ENCODE measurements at places on chromosomes 5 and 9.

- DNase-seq = no peak
Measured at GRCh38 chr9:125137200-125137599, 6.1 kb downstream of the SCAI start.

DNA sequence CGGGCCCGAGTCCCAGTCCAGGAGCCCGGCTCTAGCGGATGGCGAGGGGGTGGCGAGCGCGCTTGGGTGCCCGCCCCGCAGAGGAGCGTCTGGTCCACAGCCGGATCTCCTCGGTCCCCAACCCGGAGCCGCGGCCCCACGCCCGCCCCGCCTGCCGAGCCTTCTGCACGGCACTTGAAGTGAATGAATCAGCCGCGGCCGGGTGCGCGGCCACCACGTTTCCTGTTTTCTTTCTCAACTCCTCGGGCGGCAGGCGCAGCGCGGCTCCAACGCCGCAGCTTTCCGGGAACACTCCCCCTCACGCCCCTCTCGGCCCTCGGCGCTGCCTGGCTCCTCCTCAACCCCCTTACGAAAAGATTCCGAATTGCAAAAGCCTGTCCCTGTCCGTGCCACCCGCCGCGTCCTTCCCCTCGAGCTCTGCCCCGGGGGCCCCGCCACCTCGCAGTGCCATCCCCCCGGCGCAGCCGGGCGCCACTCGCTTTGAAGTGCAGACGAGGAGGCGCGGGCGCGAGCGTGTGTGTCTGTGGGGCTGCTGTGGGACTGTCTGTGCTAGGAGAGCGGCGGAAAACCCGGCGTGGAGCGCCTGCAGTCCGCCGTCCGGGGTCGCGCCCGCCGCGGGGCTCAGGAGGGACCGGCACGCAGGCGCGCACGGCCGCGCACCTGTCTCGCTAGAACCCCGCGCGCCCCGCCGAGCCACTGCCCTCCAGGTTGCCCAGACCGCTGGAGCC lies 456.6 kb downstream of the RAB3C start:
- DNase-seq = peak; percentile 90

GRCh38 chr9:126805554-126806262 lies 868 bp downstream of the ZBTB43 start:
- peak; percentile 77 for DNase-seq

- no peak for DNase-seq
Measured at GRCh38 chr5:57538341-57538955, 55.8 kb upstream of the ACTBL2 start.

- DNase-seq = no peak
Measured at GRCh38 chr9:98136489-98136888, 17.5 kb upstream of the TRIM14 start.

DNA sequence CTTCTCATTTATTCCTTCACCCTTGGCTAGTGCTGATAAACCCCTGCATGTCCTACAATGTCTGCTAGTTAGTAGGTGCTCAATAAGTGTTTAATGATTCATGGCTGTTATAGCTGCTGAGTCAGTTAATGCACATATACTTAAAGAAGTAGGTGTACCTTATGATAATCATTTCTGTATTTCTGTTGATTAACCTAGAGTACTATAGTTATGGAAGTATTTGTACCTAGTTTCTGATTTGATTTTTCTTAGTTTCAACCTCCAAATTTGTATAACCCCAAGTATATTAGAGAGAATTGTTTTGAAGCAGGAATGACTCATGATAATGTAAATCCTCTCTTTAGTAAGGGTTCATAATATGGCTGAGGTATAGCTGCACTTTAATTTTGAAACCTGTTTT lies 8.9 kb downstream of the SMAD5 start:
- no peak for DNase-seq

GRCh38 chr5:38528162-38528703 lies 28.2 kb downstream of the LIFR start:
- DNase-seq = no peak

GRCh38 chr5:149474198-149474597 lies 77.0 kb downstream of the CSNK1A1 start:
- no peak for DNase-seq

- DNase-seq = no peak
Measured at GRCh38 chr9:4828761-4829160, 36.0 kb downstream of the RCL1 start.

DNA sequence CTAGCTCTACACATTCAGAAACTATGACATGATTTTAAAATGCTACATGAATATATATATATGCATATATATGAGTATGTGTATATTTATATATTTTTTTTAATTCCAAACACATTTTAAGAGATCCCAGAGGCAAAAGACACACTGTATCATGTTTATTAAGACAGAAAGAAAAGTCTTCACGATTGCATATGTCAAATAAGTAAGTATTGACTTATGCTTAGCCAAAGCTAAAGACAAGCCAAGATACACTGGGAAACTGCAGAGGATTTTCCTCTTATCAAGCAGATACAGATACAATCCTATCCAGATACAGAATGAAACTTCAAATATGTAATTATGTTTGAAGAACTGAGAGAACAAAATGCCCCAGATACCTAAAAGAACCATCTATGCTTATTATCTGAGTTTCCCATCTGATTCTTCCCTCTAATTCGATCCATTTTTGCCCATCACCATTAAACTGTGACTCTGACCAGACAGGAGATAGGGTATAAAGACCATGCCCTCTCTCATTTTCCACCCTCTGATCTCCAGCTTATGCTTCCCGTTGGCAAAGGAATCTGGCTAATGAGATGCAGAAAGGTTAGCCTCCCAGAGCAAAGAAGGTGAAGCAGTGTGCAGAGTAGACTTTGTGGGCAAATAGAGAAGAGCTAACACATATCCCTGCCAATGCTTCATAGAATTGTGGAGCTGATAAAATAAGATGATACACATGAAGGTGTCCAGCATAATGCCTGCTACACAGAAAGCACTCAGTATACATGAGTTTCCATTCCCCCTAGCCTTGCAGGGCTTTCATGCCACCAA lies 131.0 kb upstream of the TARS1 start:
- DNase-seq = no peak

DNA sequence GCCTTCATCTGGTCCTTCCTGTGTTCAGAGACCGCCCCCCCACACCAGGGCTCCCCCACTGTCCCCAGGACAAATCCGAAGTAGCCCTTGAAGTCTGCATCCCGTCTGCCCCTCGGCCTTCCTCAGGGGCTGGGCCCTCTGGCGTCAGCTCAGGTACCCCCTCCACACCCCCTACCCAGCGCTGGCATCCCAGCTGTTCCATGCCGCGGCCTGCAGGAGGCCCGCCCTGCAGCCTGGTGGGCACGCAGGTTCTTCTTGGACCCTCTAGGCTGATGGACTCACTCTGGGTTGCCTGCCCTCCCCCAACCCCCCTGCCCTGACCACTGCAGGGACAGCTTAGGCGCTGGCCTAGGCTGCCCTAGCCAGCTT lies 6.6 kb downstream of the SLC2A6 start:
- no peak for DNase-seq

DNA sequence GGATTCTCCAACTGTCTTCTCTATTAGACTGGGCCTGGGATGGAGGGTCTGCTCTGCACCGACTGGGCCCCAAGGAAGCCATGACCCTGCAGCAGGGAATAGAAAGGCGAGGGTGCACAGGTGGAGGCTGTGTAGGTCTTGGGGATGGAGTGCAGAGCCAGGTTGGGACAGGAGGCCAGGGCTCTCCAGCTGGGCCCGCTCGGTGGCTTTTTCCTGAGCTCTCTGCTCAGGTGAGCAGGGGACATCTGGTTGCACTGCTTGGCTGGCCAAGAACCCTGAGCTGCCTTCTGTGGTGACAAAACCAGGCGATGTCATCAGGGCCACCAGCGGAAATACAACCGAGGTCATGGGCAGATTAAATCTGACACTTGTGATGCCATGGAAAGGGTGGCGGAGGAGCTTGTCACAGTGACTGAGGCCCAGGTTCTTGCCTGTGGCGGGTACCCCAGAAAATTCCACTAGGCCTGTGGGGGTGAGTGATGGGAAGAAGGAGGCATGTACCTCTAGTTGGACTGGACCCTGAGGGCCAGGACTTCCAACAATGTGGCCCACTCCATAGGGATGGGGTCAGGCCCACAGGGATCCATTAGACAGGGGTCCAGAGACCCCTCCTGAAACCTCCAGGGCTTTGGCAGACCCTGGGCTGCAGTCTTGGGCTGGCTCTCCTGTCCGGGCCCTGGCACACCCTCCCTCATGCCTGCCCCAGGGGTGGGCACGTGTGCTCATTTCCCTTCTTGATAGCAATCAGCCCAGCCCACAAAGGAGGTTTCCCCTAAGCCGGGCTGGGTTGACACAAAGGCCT lies 4.4 kb upstream of the IL3 start:
- peak; percentile 54 for DNase-seq

GRCh38 chr5:13746026-13746425 lies 198.5 kb downstream of the DNAH5 start:
- no peak for DNase-seq

- no peak for DNase-seq
Measured at GRCh38 chr9:29211580-29212396, 1638.5 kb upstream of the C9orf72 start.

- no peak for DNase-seq
Measured at GRCh38 chr9:3906437-3907213, 380.8 kb upstream of the RFX3 start.

DNA sequence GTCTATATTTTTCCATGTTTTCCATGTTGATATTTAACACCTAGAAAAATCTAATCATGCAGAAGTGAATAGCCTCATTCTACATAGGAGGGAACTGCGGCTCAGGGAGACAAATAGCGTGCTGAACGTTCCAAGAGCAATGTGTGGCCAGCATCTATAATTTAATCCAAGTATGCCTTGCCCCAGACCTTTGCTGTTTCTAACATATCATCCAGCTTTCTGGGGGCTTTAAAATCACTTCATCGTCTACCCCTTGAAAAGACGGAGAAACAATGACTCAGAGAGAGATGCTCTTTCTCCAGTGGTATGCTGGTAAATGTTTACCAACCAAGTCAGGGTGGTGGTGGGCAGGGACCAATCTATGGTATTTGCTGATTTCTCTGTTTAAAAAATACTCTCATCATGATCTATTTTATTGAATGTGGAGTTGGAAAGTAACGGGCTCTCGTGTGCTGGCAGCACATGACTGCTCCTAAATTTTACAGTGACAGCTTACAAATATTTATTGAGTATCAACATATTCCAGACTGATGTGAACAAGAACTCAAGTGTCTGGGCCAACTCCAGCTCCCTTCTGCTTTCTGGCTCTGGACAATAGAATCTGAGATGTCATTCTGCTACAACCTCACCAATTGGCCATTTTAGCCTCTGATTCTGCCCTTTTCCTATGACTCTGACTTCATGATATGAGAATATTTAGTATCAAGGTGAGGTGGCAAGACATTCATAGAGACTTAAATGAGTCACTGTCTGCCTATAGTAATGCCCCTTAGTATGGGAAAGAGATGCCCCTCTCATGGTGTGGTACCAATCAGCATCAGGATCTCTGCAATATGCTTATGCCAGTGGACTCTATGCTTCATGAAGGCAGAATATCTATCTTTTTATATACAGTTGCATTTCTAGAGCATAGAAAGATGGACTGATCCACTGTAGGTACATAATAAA lies 407.4 kb upstream of the TNC start:
- no peak for DNase-seq

DNA sequence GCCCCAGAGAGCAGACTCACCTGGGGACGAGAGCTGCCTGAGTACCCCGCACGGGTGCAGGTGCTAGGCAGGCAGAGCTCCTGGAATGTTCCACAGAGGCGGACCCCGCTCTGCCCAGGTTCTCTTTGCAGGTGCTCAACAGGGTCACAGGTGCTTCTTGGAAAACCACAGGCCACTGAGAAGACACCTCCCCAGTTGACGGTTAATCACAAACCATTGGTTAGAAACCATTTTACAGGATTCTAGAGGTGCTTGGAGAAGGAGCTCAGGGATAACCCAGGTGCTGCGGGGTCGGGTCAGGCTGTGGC lies 17.3 kb upstream of the SLC6A19 start:
- DNase-seq = no peak

DNA sequence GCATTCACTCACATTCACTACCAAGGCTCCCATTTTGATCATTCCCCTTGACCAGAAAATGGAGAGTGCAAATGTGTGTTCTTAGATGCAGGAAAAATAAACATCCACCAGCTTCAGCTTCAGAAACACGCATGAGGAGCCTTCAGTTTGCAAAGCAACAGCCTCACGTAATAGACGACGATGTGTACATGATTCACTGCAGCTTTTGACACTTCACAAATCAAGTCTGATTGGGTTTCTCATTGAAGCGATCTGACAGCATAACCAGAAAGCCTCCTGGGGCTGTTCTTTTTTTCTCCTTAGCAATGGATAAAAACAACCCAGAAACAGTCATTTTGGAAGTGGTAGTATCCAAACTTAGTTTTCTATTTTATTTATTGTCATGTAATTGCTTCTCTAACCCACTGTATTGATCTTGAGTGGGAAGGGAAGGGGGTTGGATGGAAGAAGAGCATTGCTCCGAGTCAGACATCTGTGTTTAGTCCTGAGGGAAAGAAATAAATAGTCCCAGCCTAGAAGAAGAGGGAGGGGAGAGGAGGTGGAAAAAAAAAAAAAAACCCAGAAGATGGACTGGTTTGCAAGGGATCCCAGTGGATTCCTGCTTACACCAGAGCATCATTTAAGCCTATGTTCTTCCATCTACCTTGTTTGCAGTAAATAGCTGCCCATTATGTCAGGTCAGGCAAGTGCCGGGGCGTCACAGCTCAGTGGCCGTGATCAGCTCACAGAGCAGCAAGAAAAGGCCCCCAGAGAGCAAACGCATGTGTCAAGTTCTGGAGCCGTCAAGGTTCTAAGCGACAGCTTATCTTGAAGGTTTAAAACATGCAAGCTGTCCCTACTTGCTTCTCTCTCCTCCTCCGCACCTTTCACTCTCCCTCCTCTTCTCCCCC lies 190.2 kb upstream of the SNX2 start:
- no peak for DNase-seq

GRCh38 chr5:56175021-56175420 lies 58.1 kb downstream of the ANKRD55 start:
- no peak for DNase-seq

DNA sequence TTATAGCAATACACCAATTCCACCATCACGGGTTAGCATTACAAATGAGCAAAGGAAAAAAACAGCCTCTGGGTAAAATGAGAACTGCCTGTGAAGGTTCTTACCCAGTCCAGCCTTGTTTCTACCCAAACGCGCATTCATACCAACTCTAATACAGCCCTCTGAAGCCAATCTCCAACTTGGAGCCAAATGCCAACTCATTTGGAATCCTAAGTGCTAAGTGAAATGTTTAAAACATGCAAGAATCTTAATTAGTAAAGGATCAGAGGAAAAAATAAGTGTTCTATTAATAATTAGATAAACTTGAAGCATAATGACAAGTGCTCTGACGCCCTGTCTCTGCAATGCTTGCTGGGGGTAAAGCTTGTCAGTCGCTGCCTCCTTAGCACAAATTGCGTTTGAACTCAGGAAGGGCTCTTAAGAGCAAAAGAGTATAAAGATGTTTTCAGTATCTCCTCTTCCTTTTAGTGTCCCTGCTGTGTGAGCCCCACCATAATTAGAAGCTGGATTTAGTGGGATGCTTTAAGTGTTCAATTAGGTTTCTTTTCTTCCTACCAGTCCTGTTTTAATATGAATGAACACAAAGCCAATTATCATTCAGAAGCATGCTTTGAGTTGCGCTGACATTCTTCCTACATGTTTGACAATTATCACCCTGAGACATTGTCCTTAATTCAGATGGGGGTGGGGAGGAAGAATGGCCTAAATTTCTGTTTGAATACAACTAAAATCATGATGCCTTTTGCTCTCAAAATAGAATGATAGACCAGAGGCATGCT lies 537.6 kb downstream of the DTWD2 start:
- DNase-seq = no peak
